Ovary (tissue), 10 donors: ENCODE measurements at places on chromosomes 2 and 18. TPM values are rescaled to one million over a fixed set of nuclear protein-coding genes. Genes with fewer than 3 reads are reported as not detected.

The GAREM2 gene
- 6.5 TPM for total RNA-seq

The ATP6V1B1 gene
- total RNA-seq = 10.9 TPM

GRCh38 chr2:19580264-19580663 lies 221.8 kb upstream of the OSR1 start:
- H3K4me1 ChIP-seq = peaks cover 4% of the 10 kb centered on the region
- no peaks in the 10 kb centered on the region for H3K36me3 ChIP-seq
- DNase-seq = no peak
- H3K27me3 ChIP-seq = no peaks in the 10 kb centered on the region

DNA sequence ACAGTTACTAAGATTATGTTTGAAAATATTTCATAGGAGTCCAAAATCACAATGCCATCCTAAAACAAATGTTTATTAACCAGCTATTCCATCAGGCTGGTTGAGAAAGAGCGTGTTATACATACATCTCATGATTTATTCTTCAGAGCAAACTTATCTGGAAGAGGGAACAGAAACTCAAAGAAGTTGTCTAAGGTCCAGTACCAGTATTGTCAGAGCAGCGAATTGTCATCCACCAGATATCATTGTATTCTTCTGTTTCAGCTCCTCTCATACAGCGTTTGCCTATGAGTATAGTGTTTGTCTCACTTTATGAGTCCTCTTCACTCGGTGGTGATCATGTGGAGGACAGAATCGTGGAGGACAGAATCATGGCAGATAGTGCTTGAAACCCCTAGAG lies 238.2 kb downstream of the OSR1 start:
- peaks cover 1% of the 10 kb centered on the region for H3K4me1 ChIP-seq
- no peak overlapping the region for H3K4me3 ChIP-seq
- no peaks in the 10 kb centered on the region for H3K27me3 ChIP-seq
- H3K36me3 ChIP-seq = no peaks in the 10 kb centered on the region
- no peak overlapping the region for H3K27ac ChIP-seq

GRCh38 chr2:29290293-29291047 lies 175.3 kb downstream of the CLIP4 start:
- no peaks in the 10 kb centered on the region for H3K4me1 ChIP-seq
- H3K27me3 ChIP-seq = no peaks in the 10 kb centered on the region
- no peak overlapping the region for H3K27ac ChIP-seq
- DNase-seq = no peak
- H3K36me3 ChIP-seq = no peaks in the 10 kb centered on the region

The AP1S3 gene
- total RNA-seq = 2.5 TPM

The ABHD3 gene
- total RNA-seq = 9.1 TPM

The FAP gene
- total RNA-seq = 2.2 TPM

DNA sequence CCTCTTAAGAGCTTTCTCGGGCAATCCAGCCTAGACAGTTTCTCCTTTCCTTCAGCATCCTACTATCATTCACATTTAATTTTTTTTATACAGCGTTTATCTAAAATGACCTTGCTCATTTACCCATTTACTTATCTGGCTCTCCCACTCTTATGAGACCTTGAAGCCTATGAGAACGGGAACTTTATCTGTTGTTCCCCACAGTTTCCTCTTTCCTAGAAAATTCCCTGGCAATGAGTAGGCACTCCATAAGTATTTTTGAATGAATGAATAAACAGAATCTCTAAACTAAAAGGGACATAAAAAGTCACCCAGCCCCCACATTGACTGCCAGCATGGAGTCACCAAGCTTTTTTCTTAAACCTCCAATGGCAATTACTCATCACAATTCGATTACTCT lies 353.2 kb downstream of the METTL4 start:
- H3K36me3 ChIP-seq = no peaks in the 10 kb centered on the region
- no peak for DNase-seq

GRCh38 chr2:41720331-41721251 lies 327.2 kb upstream of the PKDCC start:
- H3K27me3 ChIP-seq = no peaks in the 10 kb centered on the region
- H3K4me3 ChIP-seq = peak overlapping the region; percentile 12
- peaks cover 9% of the 10 kb centered on the region for H3K4me1 ChIP-seq

The SLC39A6 gene
- 96.5 TPM for total RNA-seq

DNA sequence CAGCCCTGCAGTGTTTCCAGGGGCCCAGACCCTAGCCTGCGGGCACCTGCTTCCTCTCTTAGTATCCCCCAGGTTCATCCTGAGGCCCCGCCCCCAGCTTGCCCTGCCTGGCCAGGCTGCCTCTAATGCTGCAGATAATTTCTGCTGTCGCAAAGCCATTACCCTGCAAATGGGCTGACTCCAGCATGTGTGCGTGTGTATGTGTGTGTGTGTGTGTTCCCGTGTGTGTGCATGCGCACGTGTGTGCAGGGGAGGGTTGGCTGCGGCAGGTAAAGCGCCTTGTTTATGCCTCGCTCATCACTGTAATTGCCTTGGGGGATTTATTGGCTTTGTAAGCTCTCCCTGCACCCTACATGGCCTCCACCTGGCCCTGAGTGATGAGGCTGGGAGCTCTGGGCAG lies 7.6 kb upstream of the PRSS56 start:
- no peaks in the 10 kb centered on the region for H3K36me3 ChIP-seq
- no peak for DNase-seq
- no peak overlapping the region for H3K4me3 ChIP-seq
- H3K27ac ChIP-seq = no peak overlapping the region
- no peaks in the 10 kb centered on the region for H3K27me3 ChIP-seq

The SPP2 gene
- total RNA-seq = not detected

The OBSL1 gene
- total RNA-seq = 740 TPM

The SETBP1 gene
- total RNA-seq = 28.4 TPM

The UCN gene
- 1.6 TPM for total RNA-seq

- H3K4me1 ChIP-seq = no peaks in the 10 kb centered on the region
- DNase-seq = no peak
- H3K27ac ChIP-seq = no peak overlapping the region
- no peaks in the 10 kb centered on the region for H3K27me3 ChIP-seq
- no peaks in the 10 kb centered on the region for H3K36me3 ChIP-seq
Observed at GRCh38 chr2:130849896-130850787, 13.4 kb downstream of the ARHGEF4 start.

DNA sequence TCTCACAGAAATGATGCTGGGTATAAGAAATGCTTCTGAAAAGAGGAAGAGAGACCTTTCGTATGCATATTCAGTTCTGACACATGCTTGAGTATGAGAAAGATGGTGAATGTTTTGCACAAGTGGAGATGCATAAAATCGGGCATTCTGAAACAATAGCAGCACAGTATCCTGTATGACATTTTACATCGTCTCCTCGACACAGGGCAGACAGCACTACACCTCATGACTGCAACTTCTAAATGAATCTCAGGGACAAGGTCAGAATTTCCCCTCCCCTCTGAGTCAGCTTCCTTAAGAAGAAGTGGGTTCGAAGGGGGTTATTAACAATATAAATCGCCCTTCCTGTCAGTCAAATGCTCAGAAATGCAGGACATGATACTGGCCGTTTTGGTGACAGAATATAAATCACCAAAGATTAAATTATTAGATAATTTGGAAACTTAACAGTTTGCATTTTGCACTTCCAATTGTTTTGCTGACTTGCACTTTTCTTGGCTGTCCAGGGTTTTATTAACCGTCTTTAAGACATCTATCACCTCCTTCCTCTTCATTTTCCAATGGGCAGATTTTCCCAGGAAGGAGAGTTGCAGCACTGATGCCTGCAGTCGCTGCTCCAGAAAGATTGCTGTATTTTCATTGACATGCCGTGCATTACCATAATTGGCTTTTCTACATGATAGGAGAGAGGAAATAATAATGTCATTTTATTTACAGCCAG lies 57.2 kb downstream of the TSHZ1 start:
- no peak overlapping the region for H3K4me3 ChIP-seq
- no peaks in the 10 kb centered on the region for H3K27me3 ChIP-seq
- H3K27ac ChIP-seq = no peak overlapping the region

DNA sequence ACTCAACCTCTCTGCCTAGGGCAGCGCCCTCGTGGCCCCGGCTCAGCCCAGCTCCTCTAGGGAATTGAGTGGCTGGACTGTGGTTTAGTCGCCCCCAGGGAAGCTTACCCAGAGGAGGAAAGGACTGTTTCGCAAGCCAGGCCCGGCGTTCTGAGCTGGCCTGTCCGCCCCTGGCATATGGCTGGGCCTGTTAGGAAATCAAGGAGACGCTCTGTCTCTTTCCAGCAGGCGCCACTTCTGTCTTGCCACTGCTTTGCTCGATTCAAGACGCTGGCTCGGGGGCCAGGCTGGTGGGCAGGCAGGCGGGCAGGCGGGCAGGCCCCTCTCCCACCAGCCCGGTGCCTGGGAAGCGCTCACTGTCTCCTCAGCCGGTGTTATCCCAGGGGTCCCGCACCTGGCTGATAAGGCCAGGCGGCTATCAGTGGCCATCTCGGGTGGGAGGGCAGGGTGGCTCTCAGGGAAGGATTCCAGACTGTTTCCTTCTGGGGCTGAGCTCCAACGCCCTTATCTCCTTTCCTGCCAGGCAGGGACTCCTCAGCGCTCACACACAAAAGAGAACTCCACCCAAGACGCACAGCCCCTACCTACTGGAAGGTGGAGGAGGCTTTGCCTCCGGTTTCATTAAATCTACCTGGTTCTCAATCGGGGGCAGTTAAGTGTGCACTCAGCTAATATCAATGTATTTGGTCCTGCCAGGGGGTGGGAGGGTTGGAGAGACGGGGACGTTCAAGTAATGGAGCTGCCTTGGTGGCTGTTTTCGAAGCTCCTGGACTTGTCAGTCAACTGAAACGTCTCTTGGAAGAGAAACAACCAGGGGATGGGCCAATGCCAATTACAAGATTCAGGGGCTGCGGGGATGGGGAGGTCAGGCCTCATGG lies 109.1 kb downstream of the SMAD7 start:
- H3K4me1 ChIP-seq = peaks cover 11% of the 10 kb centered on the region
- no peak for DNase-seq
- H3K36me3 ChIP-seq = no peaks in the 10 kb centered on the region
- H3K4me3 ChIP-seq = no peak overlapping the region
- H3K27ac ChIP-seq = peak overlapping the region; percentile 9

DNA sequence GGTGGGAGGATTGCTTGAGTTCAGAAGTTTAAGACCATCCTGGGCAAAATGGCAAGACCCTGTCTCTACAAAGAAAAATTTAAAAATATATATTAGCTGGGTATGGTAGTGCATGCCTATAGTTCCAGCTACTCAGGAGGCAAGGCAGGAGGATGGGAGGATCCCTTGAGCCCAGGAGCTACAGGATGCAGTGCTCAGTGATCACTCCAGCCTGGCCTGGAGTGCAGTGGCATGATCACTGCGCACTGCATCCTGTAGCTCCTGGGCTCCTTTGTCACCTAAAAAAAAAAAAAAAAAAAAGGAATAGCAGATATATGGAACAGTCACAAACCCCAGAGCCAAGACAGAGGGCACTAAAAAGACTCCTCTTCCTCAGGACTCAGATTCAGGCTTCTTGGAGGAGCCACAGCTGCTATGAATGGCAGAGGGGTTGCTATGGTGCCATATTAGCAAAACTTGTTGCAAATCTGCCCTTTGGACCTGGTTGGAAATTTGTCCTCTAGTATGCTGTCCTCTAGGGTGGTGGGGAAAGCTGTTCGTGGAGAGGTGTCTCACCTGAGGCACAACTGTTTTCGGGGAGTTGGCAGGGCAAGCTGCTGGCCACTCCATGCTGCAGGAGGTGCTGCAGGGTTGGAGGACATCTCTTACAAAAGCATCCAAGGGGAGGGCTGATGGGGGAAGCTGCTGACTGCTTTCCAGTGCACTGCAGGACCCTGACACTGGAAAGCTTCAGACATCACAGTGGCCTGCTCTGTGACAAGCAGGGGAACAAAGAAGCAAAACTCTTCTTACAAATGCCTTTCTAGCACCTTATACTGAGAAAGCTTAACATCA lies 22.7 kb downstream of the CYP20A1 start:
- H3K27me3 ChIP-seq = no peaks in the 10 kb centered on the region
- no peak for DNase-seq
- no peaks in the 10 kb centered on the region for H3K36me3 ChIP-seq
- no peak overlapping the region for H3K27ac ChIP-seq
- peaks cover 7% of the 10 kb centered on the region for H3K4me1 ChIP-seq
